ENCODE measurements at places on chromosomes 1 and 21.

DNA sequence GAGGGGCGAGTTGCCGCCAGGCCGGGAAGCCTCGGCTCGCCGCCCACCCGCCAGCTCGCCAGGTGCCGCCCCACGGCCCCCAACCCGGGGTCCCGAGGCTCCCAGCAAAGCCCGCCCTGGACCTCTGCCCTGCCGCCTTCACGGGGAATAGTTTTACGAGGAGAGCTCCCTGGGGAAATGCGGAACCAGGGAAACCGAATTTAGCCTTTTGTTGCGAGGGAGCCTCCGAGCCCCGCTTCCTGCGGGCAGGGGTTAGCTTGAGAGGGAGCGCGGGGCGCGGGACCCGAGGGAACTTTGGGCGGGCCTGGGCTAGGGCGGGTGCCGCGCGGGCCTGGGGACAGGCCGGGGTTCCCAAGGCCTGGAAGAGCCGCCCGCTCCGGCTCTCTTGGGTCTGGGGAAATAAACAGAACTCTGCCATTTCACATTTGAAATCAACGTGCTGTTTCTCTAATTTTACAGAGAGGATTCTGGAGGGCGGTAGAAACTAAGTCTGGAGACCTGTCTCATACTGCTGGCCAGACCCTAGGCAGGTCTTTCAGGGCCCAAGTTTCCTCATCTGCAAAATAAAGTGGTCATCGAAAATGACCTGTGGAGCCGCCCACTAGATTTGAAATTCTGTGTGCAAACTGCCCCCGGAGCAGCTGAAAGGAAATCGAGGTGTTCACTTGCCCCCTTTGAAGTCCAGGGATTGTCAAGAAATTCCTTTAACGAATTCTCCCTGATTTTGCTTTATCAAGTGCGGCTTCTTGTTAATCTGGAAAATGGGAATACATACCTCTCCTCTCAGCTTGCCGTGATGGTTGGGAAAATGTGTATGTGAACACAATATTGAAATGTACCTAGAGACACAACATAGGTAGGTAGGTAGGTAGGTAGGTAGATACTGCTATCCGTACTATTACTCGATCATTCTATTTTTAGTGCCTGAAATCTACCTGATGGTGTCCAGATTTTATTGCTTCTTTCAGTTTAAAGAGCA, 749 bp upstream of the GLUL start:
- DNase-seq: no peak

- no peak for DNase-seq
These were observed at the start of gene KCNE2 for GRCh38 chr21:34363733-34364132. Gene KCNE2, plus strand, starts transcription at chr21:34364006. Its CDS starts 6,473 bp downstream, at chr21:34370479.

- DNase-seq: no peak
These were observed 119.5 kb downstream of the EPHB2 start for GRCh38 chr1:22830041-22830566.

- DNase-seq: no peak
These were observed 14.7 kb upstream of the CITED4 start for GRCh38 chr1:40876891-40877290.

DNA sequence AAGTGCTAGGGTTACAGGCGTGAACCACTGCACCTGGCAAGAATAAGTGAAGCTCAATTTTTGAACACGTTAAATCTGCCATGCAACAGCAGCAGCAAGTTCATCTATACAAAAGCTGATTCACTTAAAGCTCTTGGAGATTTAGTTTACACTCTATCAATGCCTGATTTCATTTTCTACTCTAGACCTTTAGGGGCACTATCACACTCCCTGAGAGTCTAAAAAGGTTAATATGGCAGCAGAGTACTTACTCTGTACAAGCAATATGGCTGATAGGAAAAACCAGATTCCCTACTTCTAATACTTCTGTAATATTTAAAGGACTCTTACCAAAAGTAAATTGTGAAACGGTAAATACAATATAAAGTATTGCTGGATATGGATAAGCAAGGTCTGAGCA, 4.8 kb downstream of the RBM34 start:
- DNase-seq: no peak

GRCh38 chr1:12665511-12665910, 21.6 kb downstream of the AADACL4 start:
- no peak for DNase-seq

DNA sequence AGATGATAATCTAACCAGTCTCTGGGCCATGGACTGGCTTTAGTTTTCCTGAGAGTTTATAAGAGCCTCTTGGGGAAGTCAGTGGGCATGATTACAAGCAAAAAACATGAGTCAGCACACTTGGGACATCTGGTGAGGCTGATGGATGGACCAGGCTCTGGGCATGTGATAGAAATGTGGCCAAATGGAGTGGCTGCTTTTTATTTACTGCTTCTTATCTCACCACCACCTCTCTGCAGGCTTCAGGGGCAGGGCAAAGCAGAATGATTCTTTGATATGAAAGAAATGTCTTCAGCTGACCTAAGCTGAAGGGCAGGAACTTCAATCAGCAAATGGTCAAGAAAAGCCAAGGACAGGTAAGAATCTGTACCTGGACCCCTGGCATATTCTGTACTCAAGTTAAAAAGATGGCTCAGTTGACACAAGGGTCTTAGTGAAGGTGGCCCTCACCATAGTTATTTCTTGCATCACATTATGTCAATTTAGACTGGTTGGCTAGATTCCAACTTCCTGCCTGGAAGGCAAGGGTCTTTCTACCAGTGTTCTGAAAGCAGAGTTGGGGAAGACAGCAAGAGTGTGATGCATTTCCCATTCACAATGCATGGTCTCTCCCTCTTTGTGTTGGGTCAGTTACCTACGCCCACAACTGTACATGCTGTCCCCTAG, 162.8 kb downstream of the FASLG start:
- no peak for DNase-seq

DNA sequence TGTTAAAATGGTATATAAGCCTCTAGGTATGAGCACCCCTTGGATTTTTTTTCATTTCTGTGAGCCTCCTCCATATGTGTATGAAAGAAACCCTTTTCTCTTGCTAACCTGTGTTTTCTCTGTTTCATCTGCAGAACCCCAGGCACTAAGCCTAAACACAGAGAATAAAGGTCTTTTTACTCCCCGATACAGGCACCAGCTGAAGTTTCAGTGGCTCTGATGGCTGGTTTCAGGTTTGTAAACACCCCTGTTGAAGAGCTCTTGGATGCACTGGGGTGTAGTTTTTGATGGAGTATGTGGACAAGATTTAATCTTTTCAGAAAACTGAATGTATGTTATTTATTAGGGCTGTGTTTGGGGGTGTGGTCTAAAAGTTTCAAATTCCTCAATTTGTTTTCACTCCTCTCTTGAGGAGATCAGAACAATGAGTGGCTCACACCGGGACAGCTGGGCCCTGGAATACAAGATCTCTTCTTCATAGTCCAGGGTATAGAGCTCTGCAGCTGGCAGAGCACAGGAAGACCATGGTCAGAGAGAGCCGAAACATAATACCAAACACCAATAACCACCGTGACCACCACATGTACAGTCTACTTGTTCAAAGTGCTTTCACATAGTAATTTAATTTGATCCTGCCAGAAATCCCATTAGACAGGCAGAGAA, 50.2 kb upstream of the VTCN1 start:
- no peak for DNase-seq

DNA sequence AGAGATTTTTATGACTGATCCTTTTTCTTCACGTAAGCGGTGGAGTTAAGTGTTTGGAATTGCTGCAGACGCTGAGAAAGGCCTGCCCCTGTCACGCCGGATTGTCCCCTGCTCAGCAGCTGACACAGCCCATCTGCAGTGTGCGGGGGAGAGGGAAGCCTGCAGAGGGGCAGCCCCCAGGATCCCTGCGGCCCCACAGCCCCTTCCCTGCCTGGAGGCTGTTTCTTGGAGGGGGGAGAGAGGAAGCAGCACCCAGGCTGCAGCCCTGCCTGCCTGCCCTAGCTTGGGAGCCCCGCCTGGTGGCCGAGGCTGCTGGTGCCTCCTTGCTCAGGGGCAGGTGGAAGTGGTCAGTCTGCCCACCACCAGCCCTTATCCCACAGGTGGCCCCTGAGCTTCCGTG, 50.7 kb downstream of the PRDM16 start:
- no peak for DNase-seq

DNA sequence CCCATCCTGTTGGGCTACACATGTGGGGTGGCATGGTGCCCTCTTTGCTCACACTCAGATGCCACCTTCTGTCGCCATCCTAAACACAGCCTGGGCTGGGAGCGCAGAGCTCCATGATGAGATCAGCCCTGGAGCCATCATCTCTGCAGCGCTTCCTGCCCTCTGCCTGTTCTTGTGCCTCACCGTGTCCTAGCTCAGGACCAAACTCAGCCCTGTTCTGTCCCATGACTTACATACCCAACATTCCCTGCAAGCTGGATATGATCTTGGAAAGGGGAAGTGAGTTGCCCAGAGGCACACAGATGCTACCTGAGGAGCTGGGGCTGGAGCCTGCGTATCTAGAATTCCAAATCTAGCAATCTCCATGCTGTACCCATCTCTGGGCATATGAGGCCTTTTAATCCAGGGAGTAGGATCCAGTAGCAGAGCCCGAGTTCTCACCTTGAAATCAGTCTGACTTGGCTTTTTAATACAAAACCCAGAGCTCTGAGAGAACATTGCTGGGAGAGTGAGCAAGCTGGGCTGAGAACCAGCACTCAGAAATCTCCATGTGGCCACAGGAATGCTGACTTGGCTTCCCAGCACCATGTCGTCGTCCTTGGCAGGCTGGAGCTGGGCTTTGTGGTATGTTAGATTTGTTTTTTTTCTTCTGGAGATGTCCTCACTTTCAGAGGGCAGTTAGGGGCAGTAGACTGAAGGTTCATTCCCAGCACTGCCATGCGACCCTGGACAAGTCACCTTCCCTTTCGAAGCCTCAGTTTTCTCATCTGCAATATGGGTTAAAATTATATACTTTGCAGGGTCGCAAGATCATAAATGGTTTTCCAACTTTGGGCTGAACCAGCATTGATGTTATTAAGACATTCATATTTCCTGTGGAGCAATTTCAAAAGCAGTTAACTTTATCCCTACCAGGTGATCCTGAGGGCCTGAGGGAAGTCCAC, 2.6 kb downstream of the ALPL start:
- no peak for DNase-seq

DNA sequence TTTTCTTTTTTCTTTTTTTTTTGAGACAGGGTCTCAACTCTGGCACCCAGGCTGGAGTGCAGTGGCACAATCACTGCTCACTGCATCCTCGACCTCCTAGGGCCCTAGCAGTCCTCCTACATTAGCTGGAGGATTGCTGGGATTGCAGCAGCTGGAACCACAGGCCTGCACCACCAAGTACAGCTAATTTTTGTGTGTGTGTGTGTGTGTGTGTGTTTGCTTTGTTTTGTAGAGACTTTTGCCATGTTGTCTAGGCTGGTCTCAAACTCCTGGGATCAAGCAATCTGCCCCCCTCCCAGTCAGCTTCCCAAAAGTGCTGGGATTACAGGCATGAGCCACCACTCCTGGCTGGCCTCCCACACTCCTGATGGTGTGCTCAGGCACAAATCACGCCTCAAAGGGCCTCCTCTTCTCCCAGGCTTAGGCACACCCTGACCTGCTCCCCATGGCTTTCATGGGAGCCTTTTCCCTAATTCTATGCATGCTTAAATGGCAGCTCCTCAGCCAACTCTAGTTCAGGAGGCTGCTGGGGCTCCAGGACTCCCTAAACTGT, 9.4 kb downstream of the FAM229A start:
- DNase-seq: no peak

DNA sequence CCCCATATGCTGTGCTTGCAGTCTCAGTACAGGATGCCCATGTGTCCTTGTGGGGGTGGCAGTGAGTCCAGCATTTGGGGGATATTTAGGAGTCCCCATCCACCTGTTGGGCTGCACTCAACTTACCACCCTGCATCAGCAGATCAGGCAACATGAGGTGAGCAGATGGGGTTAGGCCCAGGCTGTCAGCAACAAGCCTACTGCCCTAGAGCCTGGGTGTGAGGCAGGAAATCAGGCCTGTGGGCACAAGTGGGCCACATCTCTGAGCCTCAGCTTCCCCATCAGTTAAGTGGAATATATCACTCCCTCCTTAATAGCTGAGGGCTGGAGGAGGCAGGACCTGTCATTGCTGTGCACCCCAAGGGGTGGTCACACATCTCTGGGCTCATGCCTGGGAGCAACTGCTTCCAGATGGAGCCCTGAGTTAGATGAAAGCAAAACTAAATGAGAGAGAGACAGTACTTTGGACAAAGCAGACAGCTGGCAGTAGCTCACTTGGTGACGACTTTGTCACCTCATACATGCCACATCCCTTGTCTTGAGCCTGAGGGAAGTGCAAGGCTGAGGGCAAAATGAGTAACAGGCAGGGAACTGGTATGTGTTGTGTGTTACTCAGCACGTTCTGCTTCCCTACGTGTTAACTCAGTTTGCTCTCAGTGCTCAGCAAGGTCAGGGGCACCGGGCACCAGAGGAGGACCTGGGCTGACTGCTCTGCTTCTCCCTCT, 48.4 kb downstream of the TRIM11 start:
- DNase-seq: no peak

DNA sequence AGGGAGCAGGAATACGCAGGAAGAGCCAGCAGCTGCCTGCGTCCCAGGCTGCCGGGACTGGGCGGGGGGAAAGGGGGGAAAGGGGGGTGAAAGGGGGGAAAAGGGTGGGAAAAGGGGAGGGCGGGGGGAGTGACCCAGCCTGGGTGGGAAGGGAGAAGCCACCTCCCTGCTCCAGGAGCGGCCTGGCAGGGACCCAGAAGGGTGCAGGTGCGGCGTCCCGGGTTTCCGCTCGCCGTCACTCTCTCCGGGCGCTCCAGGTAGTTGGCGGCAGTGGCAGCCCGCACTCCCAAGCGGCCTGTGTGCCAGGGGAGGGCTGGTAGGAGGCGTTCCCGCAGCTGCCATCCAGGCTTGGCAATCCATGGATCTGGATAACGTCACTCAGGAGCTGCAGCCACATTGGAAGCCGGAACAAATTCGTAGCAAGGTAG, 141.0 kb upstream of the NGF start:
- DNase-seq: no peak

- DNase-seq: no peak
These were observed 19.0 kb downstream of the ADORA1 start for GRCh38 chr1:203146537-203146936.

DNA sequence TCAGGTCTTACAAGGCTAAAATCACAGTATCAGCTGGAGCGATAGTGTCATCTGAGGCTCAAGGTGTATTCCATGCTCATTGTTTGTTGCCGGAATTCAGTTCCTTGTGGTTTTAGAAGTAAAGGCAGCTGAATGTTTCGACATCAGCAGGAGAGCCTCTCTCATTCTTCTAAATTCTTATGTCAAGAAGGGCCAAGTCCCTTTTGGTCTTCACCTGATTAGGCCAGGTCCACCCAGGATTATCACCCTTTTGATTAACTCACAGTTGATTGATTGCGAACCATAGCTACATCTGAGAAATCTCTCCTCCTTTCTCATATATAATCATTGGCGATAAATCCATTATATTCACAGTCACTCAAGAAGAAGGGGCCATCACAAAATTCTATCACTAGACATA, 806.7 kb upstream of the PRMT6 start:
- no peak for DNase-seq

GRCh38 chr1:205235951-205236350, 8.2 kb downstream of the TMCC2 start:
- DNase-seq: no peak
